ENCODE measurements at places on chromosomes 1 and 21. TPM values are rescaled to one million over a fixed set of nuclear protein-coding genes. Genes with fewer than 3 reads are reported as not detected.

DNA sequence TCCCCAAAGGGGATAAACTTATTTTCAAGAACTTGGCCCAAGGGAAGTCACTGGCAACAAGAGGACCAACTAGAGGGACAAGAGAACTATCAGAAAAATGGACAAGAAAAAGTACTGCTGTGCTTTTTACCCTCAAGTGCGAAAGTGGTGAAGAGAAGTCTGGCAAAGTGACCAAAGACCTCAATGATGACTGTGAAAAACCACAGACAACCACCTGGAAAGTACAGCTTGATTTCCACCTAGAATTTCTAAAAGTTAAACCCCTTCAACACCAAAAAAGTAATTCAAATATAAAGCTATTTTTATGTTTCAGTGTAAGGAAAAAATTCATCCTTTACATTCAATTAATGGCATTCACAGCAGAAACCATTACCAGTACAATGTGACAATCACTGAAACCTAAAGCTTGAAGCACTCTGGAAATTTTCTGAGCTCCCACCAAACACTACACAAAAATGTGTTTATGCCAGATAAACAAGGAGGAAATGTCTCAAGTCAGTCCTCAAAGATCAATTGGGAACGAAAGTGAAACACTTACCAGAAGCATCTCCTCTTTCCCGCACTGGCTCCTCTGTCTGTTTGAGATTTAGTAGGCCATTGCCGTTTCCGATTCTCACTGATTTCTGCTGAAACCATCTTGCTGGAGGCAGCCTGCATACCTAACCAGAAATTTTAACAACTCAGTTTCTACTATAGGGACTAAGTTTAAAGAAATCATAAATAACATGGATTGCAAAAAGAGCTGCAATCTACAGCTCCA, 8.3 kb downstream of the SDE2 start:
- no peak for DNase-seq

- DNase-seq, result no peak
These were observed 49.3 kb upstream of the TARBP1 start for GRCh38 chr1:234528074-234528865.

- DNase-seq, result no peak
These were observed 15.6 kb downstream of the FCGR2B start for GRCh38 chr1:161678500-161678899.

DNA sequence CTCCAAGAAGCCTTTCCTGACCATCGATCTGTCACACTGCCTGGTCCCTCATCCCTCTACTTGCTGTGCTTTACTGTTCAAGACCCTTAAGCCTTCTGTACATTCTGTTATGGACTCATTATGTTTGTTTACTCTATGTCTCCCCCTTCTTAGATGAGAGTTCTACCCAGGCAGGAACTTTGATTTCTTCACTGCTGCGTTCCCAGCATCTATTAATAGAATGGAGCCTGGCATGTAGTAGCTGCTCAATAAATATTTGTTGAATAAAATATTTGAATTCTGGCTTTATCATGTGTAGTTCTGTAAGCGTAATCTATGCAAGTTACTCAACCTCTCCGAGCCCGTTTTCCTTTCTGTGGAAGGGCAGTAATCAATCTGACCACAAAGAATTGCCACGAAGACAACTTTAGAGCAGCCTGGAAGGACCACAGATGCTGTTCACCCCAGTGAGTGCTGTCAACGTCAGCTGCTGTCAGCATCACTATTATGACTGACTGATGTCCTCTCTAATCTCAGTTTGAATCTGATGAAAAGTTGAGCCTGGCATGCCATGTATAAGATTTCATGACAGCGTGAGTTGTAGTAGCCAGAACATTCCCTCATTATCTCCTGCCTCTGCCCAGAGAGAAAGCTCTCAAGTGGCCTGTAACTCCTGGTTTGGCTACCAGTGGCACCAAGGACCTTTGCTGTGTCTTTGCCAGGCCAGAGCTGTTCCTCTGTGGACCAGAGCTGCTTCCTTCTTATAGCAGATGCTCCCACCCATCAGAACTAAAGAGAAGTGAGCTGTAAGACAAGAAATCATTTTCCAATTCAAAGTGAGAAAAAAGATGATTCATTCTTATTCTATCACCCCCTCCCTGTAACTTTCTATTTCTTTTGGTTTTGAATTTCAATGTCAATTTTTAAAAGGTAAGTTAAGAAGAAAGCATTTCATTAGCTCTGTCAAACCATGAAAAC, 94.5 kb downstream of the PRDM2 start:
- no peak for DNase-seq

Gene CELA2B
- total RNA-seq, result not detected

DNA sequence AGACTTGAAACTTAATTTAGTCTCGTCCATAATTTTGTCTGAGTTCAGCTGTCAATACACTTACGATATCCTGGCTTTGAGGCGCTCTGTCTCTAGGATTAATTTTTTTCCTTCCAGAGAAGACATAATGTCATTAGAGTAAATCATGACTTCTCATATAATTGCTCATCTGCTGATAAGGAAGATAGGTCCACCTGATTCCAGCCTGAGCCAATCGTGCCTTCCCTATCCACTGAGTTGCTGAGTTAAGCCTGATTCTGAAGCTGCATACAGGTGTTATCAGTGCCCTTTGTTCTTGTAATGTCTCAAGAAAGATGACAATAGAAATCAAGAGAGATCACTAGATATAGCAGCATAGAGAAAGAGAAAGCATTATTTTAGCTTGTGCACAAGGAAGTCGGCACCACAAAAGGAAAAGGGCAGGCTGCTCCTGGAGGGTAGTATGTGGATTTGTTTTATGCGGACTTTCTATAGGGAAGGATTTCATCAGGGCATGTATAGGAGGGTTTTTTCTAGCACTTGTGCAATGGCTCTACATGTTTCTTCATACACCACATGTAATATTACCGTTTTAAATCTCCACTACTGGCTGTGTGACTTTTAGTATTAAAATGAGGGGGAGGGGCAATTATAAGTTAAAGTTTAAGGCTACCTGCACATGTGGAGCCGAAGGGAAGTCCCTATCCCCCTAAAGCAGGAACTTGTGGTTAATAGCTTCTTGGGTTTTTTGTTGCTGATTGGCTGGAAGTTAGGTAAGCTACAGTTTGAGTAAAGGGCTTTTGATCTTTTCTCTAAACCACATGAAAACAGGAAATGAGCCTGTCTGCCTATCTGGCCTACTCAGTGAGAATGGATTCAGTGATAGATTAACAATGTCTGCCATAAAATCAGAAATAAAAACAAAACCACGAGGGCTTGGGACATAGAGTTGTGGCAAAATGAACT, 133.4 kb downstream of the PLPPR5 start:
- no peak for DNase-seq

Gene RWDD3
- total RNA-seq, result 14.6 TPM

Gene CYP4Z1
- total RNA-seq, result not detected

- DNase-seq, result no peak
These were observed 7.0 kb downstream of the MACO1 start for GRCh38 chr1:25437672-25438071.

DNA sequence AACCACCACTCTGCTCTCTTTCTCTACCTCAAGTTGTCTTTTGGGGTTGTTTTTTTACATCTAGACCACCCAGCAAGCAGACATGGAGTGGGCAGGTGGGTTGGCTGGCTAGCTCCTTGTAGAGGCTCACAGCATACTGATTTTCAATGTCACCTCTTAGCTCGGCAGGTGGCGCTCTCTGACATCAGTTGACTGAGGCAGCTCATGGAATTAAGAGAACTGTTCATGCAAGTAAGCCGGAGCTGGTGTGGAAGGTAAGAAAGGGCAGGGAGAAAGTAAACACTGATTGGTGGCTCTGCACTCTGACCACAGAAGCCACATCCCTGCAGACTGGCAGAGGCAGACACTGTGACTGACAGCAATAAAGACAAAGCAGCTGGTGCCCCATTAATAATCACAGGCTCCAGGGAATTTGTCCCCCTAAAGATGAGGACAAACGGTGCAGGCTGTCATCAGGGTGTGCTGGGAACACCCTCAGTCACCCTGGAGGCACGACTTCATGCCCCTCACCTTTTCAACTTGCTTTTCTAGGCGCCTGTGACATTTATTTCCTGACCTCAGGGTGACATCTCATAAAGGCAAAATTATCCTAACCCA, 226.8 kb downstream of the LMX1A start:
- peak; percentile 38 for DNase-seq

Gene ITLN1
- total RNA-seq, result not detected

Gene SPRR2F
- total RNA-seq, result not detected

DNA sequence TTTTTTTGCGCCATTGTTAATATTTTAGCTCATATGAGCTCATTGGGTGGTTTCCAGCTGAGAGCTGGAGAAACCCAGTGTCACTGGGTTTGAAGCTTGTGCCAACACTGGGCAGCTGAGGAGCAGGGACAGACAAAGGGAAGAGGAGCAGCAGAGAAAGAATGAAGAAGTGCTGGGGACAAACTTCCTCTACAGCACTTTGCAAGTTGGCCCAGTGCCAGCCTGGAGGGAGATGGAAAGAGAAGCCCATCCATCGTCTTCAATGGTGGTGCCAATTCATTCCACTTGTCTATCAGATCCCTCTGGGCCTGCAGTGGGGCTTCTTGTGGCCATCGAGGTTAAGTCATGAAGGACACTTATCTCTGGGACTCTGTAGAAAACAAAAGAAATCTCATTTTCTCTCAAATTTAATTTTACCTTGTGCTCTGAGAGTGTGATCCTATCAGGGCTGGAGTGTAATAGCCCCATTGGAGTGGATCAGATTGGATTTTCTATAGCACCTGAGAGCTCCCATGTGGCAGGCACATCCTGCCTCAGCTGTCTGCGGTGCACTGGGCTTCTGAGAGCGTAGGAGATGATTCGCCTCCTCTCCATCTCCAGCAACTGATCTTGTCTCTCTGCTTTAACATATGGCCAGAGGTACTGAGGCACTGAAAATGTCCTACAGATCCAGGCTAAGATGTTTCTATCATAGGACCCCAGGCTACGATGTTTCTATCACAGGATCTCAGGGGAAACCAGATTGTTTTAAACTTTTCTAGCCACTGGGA, 114.7 kb downstream of the TNR start:
- DNase-seq, result no peak

GRCh38 chr1:1024771-1025699, 5.1 kb downstream of the AGRN start:
- no peak for DNase-seq

DNA sequence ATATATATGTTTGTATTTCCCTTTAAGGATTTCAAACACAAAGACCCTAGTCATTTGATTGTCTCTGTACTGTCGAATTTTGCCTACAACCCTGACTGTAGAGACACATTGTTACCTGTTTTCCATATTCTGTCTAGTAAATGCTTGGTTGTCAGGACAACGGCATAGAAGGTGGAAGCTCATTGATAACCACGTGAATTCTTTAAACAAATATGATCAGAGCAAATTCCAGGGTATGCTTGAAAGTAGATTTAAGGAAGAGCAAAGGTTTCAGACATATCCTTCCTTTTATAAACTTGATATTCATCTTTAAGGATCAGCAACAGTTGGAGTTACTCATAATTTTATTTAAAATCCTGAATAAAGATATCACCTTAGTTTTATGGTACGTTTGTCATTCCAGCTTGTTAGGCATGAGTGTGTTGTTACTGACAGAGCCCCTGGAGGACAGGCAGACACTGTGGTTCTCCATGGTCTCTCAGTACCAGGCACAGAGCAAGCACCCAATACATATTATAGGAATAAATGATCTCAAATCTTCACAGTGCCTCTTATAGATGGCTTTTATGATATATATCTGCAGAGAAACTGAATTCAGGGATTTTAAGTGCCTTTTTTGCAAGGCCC, 203.2 kb downstream of the FGGY start:
- DNase-seq, result no peak

GRCh38 chr1:87826681-87827251, 498.1 kb downstream of the LMO4 start:
- peak; percentile 38 for DNase-seq

DNA sequence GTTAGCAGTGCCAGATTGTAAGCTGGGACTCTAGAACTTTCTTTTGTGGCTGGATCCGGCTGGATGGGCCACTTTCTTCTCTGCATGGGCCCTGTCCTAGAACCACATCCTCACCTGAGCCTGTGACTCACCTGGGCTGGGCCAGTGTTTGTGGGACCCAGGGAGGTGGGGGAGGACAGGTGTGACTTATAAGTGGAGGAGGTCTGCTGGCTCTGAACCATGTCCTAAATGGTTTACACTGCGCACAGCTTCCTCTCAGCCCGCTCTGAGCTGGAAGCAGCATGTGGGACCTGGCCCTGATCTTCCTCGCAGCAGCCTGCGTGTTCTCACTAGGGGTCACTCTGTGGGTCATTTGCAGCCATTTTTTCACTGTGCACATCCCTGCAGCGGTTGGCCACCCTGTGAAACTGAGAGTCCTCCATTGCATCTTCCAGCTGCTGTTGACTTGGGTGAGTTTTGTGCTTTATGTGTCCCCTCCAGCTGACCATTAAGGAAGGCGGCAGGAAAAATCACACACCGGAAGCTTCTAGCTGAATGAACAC, at the start of gene AADACL3:
Gene AADACL3, plus strand, starts transcription at position 215 of the 542 bp plus-strand sequence. Its CDS starts 67 bp downstream, at position 282.
- DNase-seq, result no peak

Gene SPRR1B
- total RNA-seq, result not detected

DNA sequence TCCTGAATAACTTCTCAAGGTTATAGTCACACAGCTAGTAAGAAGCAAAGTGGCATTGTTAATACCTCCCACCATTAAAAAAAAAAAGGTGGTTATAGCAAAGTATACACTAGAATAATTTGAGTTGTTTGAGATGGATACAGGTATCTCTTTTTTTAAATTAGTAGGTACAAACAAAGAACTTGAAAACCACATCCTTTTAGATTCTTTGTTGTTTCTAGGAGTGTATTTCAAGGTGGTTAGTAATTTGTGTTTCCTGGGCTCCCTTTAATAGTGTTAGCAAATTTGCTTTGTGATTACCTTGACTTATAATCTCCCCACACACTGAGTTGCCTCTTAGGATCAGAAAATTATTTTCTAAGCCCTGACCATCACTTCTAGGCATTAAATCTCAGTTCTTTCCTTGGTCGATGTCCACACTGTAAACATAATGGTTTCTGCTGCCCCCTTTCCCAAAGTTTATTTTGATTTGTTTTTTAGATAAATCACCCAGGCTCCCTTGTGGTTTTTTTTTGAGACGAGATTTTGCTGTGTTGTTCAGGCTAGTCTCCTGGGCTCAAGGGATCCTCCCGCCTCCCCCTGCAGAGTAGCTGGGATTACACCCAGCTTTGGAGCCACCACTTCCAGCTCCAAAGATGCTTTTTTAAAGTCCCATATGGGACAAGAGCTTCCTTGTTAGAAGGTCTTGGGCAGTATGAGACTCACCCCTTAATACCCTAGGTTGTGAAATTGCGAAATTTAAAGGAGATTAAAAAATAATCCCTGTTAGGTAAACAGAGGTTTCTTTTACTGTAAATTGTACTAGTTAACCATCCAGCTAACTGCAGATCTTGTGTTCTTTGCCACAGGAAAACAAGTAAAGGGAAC, 6.2 kb downstream of the AKIRIN1 start:
- DNase-seq, result no peak

GRCh38 chr1:99397029-99397428, 132.7 kb downstream of the PLPPR4 start:
- DNase-seq, result no peak

Gene FBXO44
- 16.0 TPM for total RNA-seq

Gene LEMD1
- not detected for total RNA-seq

GRCh38 chr1:77652268-77652667, 30.2 kb downstream of the ZZZ3 start:
- peak; percentile 7 for DNase-seq

Gene MXRA8
- 493 TPM for total RNA-seq

GRCh38 chr1:236920286-236920894, 83.9 kb downstream of the MT1HL1 start:
- DNase-seq, result no peak

Measured in HFFc6 (cell line).